ENCODE measurements at places on chromosomes 1 and 21.

DNA sequence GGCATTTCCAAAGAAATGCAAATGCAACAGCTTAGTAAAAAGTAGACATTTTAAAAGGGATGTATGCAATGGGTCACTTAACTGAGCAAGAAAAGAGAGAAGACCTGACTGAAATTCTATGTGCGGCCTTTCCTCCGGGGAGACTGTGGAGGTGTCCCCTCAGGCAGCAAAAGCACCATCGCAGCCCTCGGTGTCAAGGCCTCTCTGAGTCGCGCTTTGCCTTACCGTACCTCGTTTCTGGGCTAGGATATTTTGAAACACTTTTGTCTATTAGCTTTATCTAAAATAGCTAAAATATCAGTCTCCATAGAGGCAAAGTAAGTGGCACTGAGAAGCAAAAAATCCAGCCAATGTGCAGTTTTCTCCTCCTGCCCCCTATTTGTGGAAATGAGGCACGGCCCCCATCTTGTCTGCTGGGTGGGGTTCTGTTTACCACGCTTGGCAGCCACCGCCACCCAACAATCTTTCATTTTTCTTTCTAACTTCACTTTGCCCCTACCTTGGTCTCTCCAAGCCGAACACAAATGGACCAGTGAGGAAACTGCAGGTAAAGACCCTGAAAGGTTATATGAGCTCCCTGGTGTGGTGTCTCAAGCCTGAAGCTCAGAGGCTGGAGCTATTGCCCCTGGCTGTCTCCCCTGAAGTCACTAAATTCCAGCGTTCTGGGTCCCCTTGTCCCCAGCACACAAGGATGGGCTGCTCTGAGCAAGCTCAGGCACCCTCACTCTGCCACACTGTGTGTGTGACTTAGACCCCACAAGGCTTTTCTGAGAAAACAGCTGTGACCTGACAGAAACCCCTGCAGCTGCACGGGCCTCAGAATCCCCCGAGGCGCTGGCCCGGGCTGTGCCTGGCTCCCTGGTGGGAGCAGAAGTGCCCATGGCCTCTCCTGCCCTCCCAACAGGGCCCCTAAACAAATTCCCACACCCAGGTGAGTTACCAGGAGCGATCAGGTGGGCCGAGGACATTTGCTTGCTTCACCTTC lies 1.6 kb downstream of the CD247 start:
- no peak for DNase-seq

- peak; percentile 20 for DNase-seq
Measured at GRCh38 chr1:20732071-20732587, 374 bp downstream of the SH2D5 start.

- DNase-seq = no peak
Measured at GRCh38 chr21:26025536-26026512, 144.7 kb downstream of the APP start.

GRCh38 chr1:186957314-186957713 lies 128.6 kb downstream of the PLA2G4A start:
- no peak for DNase-seq

DNA sequence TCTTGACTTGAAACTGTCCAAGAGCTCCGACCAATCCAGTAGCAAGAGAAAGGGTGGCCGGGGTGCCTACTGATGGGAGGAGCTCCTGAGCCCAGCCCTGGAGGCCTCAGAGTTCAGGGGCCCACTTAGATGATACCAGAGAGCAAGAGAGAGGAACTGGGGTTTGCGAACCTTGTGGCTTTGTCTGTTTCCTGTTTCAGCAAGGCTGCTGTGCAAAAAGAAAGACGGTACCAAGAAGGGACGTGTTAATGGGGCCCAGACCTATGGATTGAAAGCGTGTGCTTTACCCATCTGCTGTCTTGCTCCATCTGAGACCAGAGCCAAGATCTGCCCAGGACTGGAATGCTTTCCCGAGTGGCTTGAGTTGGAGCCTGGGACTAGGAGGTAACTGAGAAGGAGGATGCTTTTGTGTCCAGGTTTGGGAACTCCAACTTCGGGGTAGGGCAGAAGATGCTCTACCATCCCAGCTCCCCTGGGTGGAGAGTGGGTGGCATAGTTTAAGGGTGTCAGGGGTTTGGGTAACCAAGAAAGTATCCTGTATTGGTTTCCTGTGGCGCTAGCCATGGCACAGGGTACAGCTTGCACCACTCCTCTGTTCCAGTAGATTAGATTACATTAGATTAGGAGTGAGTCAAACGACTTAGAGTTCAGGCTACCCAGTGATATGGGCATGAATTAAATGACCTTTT lies at the start of gene TRAF3IP3:
TSS of gene TRAF3IP3 (plus strand) at position 128 of the 689 bp plus-strand sequence. CDS start 3,987 bp downstream, outside the sequence.
- peak; percentile 65 for DNase-seq

Measured in activated T-helper 1 cell treated with Interleukin-2 at 50 U/mL for 16 hours (primary cell).